Foreskin keratinocyte (primary cell): ENCODE measurements at places on chromosomes 16 and 17.

- DNase-seq, result no peak
Observed at GRCh38 chr16:81816351-81816750, 37.3 kb downstream of the PLCG2 start.

GRCh38 chr16:4359914-4360313 lies 8.8 kb upstream of the PAM16 start:
- no peak for DNase-seq

- DNase-seq, result no peak
Observed at GRCh38 chr16:69542974-69543373, 22.8 kb upstream of the NFAT5 start.

DNA sequence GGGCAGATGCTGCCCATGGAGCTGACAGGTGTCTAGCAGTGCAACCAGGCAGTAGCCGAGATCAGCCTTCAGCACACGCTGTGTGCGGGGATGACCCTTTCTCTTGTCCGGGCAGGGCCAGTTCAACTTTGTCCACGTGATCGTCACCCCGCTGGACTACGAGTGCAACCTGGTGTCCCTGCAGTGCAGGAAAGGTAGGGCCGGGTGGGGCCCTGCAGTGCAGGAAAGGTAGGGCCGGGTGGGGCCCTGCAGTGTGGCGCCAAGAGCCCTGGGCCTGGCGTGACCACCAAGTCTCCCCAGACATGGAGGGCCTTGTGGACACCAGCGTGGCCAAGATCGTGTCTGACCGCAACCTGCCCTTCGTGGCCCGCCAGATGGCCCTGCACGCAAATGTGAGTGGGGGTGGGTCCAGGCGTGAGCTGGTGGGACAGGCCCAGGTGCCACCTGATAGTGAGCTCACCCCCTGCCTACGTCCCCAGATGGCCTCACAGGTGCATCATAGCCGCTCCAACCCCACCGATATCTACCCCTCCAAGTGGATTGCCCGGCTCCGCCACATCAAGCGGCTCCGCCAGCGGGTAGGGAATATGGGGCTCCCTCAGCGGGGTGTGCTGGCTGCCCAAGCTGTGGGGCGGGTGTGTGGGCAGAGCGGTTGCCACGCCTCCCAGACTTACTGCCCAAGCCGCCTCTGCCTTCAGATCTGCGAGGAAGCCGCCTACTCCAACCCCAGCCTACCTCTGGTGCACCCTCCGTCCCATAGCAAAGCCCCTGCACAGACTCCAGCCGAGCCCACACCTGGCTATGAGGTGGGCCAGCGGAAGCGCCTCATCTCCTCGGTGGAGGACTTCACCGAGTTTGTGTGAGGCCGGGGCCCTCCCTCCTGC lies 40.2 kb downstream of the TSC2 start:
- no peak for DNase-seq

DNA sequence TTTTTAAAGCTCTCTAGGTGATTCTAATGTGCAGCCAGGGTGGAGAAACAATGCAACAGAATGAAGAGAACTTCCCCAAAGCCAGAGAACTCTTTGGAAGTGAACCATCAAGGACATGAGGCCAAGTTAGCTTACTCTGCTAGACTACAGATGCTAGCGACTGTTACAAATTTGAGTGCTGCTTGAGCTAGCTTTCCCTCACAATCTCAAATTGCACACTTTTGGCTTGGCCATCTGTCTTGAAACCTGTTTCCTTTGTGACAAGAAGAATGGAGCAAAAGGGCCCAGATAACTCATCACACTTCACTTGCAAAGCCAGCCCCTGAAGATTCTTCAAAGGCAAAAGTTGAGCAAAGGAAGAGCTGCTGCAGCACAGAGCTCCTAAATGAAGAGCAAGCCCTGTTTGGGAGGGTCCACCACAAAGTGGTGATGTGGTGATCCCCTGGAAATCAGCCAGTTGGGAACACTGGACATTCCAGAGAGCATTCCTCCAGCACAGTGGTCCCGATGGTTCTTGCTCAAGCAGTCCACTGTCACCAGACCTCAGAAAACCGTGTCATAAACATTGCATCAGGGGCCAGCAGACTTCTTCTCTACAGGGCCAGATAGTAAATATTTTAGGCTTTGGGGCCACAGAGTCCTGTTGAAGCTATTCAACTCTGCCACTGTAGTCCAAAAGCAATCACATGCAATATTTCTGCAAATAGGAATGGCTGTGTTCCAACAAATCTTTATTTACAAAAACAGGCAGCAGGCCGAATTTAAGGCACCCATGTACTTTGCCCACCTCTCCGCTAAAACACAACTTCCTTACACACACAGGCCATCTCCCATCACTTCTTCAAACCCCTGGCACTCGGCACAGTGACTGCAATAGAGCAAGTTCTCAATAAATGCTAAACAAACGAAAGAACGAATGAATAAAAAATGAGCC lies 21.2 kb downstream of the SLC39A11 start:
- DNase-seq, result no peak

DNA sequence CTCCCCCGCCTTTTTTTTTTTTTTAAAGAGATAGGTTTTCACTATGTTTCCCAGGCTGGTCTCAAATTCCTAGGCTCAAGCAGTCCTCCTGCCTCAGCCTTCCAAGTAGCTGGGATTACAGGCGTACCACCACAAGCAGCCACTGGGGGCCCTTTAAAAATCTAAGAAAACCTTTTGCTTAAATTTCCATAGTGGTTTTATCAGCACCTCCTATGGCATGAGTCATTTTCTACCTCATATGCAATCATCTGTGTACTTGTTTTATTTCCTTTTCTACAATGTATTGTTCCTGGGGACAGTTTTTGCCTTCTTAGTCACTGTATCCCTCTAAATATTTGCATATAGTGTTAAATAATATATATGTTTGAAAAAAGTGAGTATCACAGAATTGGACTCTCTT lies 29.2 kb downstream of the GNA13 start:
- DNase-seq, result peak; percentile 53

DNA sequence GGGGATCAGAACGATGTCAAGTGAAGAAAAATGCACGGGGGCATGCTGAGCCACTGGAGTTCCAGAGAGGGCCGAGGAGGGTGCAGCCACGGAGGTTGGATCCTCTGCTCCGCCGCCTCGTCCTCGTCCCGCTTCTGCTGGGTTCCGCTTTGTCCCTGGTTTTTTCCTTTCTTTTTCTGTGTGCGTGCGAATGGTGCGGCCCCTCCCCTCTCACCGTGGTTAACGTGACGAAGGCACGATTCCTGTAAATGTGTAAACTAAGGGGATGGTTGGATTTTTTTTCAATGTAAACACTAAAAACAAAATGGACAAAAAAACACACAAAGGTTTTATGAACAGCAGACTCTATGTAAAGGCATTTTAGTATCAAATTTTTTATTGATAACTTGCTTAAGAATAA lies 46.7 kb downstream of the ACTG1 start:
- no peak for DNase-seq

- DNase-seq, result no peak
Observed at GRCh38 chr16:30875871-30876801, 17.7 kb downstream of the BCL7C start.

GRCh38 chr17:81093619-81094508 lies 58.9 kb downstream of the BAIAP2 start:
- DNase-seq, result no peak

- DNase-seq, result no peak
Observed at GRCh38 chr16:84565669-84566495, 52.0 kb downstream of the COTL1 start.

DNA sequence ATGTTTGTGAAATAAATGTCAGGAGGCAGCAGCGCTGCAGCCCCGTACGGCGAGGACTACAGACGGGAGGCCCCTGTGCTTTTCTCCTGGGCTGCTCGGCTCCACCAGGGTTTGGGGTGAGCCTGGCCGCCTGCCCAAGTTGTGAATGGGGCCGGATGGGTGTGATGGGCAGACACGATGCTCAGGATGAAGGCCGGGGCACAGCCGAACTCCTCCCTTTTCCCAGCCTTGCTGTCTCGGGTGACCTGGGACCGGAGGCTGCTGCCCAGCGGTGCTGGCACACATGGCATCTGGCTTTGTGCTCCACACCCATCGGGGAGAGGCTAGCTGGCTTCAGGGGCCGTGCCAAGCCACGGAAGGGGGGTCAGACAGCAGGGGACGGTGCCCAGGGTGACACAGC lies 34.2 kb upstream of the ZFPM1 start:
- no peak for DNase-seq

- DNase-seq, result no peak
Observed at GRCh38 chr16:27312580-27313421, 973 bp upstream of the IL4R start.

- no peak for DNase-seq
Observed at GRCh38 chr17:34669511-34669910, 90.1 kb downstream of the TMEM132E start.
